ENCODE measurements at places on chromosomes 7 and 10. TPM values are rescaled to one million over a fixed set of nuclear protein-coding genes. Genes with fewer than 3 reads are reported as not detected.
A peak's percentile ranks its signal among the peaks of the same experiment; 100 is the strongest.

GRCh38 chr10:99374972-99375371 lies 45.8 kb downstream of the CNNM1 start:
- H3K27ac ChIP-seq: no peak overlapping the region
- no peaks in the 10 kb centered on the region for H3K36me3 ChIP-seq
- no peaks in the 10 kb centered on the region for H3K4me1 ChIP-seq
- no peaks in the 10 kb centered on the region for H3K27me3 ChIP-seq
- DNase-seq: no peak

GRCh38 chr10:17147884-17148489 lies 18.4 kb upstream of the CUBN start:
- H3K4me3 ChIP-seq: no peak overlapping the region
- H3K27me3 ChIP-seq: no peaks in the 10 kb centered on the region
- no peak overlapping the region for H3K27ac ChIP-seq
- no peaks in the 10 kb centered on the region for H3K36me3 ChIP-seq
- no peaks in the 10 kb centered on the region for H3K4me1 ChIP-seq

GRCh38 chr10:60801522-60801921 lies 23.2 kb downstream of the CDK1 start:
- peaks cover 17% of the 10 kb centered on the region for H3K4me1 ChIP-seq
- H3K27ac ChIP-seq: peak overlapping the region; percentile 34
- no peak overlapping the region for H3K4me3 ChIP-seq
- no peaks in the 10 kb centered on the region for H3K27me3 ChIP-seq

DNA sequence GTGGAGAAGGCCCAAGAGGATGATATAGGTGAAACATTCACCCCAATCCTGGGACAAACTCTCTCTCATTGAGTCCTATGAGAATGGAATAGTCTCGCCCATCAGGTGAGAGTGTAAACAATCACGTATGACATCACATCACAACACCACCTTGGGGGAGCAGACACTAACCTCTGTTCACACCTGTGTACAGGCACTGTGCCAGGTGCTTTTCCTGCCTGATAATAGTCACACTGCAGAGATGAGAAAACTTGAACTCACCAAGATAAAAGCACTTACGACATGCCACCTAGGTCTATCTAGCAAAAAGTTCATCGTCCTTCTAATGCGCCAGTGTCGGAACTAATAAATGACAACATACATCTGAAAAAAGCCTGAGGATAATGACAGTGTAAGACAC lies 187.8 kb downstream of the FAM107B start:
- H3K36me3 ChIP-seq: no peaks in the 10 kb centered on the region
- H3K27me3 ChIP-seq: no peaks in the 10 kb centered on the region
- peaks cover 22% of the 10 kb centered on the region for H3K4me1 ChIP-seq
- no peak overlapping the region for H3K4me3 ChIP-seq
- DNase-seq: no peak
- H3K27ac ChIP-seq: no peak overlapping the region

DNA sequence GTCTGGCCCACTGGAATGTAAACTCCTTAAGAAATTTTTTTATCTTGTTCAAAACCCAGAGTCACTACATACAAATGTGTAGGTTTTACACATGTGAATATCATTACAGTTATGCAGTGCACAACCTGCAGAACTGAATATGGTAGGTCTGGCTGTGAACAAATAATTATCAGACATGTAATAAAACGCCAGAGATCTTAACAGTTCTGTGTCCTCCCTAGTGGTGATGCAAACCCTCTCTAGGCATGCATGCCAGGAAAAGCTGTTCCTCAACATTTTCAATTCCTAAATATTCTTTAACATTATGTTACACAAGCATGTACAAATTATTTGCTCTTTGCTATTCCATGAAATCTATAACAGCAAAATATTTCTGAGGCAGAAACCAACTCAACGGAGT lies 124.6 kb downstream of the IMMP2L start:
- H3K27ac ChIP-seq: no peak overlapping the region
- H3K36me3 ChIP-seq: no peaks in the 10 kb centered on the region
- no peaks in the 10 kb centered on the region for H3K4me1 ChIP-seq
- DNase-seq: no peak

DNA sequence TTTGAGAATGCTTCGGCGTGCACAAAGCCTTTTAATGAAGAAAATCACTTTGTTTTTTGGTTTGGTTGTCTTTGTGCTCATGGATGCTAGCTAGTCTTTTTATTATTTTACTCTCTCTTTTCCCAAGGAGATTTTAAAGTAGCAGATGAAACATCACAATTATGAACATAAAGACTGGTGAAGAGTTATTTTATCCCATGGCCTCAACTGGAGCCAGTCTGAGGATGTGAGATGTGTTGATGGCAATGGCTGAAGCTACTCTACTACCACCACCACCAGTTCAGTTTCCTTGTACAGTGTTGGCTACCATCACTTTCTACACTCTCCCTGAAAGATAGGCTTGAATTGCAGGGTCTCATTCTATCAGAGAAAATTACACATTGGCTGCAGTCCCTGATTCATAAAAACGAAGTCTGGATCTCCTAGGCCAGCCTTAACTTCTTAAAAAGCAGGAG lies 494 bp upstream of the HERC4 start:
- peak overlapping the region; percentile 96 for H3K27ac ChIP-seq
- H3K36me3 ChIP-seq: no peaks in the 10 kb centered on the region
- H3K4me3 ChIP-seq: peak overlapping the region; percentile 78
- no peaks in the 10 kb centered on the region for H3K27me3 ChIP-seq
- no peak for DNase-seq
- peaks cover 38% of the 10 kb centered on the region for H3K4me1 ChIP-seq

- H3K27ac ChIP-seq: no peak overlapping the region
- no peak for DNase-seq
- H3K4me1 ChIP-seq: peaks cover 38% of the 10 kb centered on the region
- no peak overlapping the region for H3K4me3 ChIP-seq
- no peaks in the 10 kb centered on the region for H3K36me3 ChIP-seq
- H3K27me3 ChIP-seq: no peaks in the 10 kb centered on the region
These were observed 7.3 kb downstream of the RNF216 start for GRCh38 chr7:5774136-5774535.

DNA sequence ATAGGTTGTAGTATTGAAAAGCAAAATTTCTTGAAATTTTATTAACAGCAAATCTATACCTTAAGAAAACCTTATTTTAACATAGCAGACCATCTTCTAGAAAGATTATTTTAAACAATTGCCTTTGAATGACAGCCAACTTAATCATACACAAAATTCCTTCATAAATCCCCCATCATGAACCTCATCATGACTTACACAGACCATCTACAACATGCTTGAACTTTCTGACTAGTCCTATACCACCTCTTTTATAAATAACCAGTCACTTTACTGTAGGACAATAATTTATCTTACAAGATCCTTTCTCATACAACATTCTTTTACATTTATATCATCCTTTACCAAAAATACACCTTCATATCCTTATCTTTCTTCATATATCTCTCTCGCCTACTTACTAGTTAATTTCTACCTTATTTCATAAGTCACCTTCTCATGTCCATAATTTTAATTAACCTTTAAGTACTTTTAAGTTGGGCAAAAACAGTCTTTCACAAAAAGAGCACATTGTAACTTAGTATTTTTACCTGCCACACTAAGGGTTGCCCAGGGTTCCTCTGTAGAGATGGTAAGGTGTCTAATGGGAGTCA lies 16.6 kb upstream of the PTN start:
- no peaks in the 10 kb centered on the region for H3K4me1 ChIP-seq
- H3K36me3 ChIP-seq: no peaks in the 10 kb centered on the region
- H3K27me3 ChIP-seq: no peaks in the 10 kb centered on the region
- no peak overlapping the region for H3K27ac ChIP-seq
- no peak overlapping the region for H3K4me3 ChIP-seq

DNA sequence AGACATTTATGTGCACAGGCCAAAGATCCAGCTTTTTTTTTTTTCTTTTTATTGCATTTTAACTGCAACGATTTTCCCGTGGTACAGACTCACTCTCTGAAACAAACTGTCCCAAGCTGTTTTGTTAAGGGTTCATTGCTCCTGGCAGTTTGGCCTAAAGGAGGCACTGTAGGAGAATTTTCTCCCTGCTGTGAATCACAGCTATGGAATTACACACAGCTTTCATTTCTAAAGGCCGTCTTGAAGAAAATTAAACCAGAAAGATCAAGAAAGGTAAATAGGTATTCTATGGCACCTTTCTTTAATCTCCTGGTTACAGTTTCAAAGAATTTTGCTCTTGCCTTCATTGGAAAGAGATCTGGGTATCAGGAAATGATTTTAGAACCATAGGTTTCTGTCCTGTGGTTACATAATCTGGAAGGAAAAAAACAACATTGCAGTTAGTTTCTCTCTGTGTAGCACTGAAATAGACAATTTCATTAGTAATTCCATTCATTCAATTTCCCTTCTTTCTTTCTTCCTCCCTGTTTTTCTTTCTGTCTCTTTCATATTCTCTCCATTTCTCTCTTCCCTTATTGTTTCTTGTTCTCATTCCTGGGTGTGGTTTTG lies 51.2 kb downstream of the PDK4 start:
- no peaks in the 10 kb centered on the region for H3K36me3 ChIP-seq
- H3K4me1 ChIP-seq: peaks cover 40% of the 10 kb centered on the region
- H3K27ac ChIP-seq: peak overlapping the region; percentile 79

- H3K27ac ChIP-seq: no peak overlapping the region
- no peak for DNase-seq
- H3K4me3 ChIP-seq: no peak overlapping the region
- H3K4me1 ChIP-seq: peaks cover 15% of the 10 kb centered on the region
- H3K36me3 ChIP-seq: no peaks in the 10 kb centered on the region
- H3K27me3 ChIP-seq: no peaks in the 10 kb centered on the region
These were observed 24.2 kb downstream of the MYPN start for GRCh38 chr10:68133523-68133922.

DNA sequence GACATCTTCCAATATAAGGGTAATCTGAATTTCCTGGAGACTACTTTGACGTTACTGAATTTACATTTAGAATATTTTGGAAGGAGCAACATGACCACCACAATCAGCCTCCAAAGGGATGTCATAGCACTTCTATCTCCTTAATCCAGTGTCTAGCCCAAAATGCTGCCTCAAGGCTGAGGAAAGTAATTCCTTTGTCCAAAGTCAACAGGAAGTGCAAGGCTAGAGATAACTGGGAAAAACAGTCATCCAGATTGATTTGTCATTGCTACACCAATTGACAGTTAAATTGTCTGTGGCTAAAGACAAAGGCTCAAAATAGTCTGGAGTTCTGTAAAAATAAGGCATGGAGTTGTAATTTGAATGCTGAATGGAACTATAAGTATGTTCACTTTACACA lies 3.9 kb upstream of the TFPI2 start:
- H3K27ac ChIP-seq: no peak overlapping the region
- DNase-seq: no peak
- H3K4me1 ChIP-seq: peaks cover 11% of the 10 kb centered on the region
- H3K4me3 ChIP-seq: no peak overlapping the region

CDH23 gene
- total RNA-seq: 10.3 TPM

OLAH gene
- total RNA-seq: 4.9 TPM

SLC39A12 gene
- not detected for total RNA-seq

POU6F2 gene
- total RNA-seq: not detected

SMO gene
- 22.1 TPM for total RNA-seq

Data from vagina (tissue), 2 donors.